ENCODE measurements at places on chromosomes 7 and 10.
A peak's percentile ranks its signal among the peaks of the same experiment; 100 is the strongest.

DNA sequence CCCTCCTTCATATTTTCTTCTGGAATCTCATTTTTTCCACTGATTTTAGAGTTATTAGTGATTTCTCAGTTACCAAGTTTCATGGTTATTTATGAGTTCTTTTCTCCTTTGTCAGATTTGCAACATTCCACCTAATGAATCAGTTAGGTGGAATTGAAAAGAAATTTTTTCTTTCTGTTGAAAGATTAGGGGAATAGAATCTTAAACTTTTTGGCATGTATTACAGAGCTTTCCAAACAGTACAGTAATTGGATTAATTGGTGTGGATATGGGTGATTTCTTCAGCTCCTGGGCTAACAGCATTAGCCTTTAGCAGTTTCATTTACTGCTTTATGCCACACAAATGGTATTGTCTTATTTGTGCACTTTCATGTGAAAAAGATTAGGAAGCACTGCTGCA, 17.0 kb downstream of the STAM start:
- DNase-seq, result no peak

DNA sequence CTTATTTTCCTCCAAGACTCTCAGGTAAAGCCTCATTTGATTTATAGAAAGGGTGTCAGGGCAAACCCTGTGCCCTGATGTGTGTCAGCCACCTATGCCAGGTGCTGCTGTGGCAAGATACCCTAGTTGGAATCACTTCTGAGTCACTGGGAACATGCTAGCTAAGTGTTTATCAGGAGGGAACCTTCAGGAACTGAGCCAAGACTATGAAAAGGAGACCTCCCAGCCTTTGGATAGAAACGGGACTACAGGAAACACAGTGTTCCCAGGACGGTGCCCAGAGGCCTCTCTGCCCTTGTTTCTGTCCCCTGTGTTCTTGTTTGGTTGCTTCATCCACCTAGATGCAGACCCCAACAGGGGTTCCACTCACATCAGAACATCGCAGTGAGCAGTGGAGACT, 28.5 kb downstream of the CNNM1 start:
- no peak for DNase-seq

DNA sequence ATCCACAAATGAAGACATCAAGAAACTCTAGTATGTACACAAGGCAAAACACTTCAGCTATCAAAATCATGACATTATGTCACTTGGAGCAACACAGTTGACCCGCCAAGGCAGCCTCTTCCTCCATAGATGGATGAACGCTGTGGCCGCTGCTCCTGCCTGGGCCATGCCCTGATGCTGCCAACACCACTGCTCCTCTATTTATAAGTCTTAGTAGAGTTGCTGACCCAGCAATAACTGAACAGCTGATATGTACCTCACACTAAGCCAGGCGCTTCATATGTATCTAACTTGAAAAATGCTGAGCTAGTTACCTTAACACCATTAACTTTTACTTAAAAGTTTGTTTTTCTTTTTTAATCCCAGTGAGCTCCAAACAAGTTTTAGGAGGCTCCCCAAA, 131.9 kb downstream of the LYZL1 start:
- no peak for DNase-seq

DNA sequence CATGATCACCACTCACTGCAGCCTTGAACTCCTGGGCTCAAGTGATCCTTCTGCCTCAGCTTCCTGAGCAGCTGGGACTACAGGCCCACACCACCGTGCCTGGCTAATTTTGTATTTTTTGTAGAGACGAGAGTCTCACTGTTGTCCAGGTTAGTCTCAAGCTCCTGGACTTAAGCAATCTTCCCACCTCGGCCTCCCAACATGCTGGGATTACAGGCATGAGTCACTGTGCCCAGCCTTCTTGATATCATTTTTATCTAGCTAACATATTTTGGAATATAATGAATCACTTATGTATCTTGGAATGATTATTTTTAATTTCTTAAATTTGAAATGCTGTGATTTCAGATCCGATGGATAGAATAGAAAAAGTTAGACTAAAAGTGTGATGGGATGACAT, 18.4 kb downstream of the ARL4A start:
- DNase-seq, result no peak

GRCh38 chr10:7811000-7811399, 7.3 kb upstream of the TAF3 start:
- no peak for DNase-seq

DNA sequence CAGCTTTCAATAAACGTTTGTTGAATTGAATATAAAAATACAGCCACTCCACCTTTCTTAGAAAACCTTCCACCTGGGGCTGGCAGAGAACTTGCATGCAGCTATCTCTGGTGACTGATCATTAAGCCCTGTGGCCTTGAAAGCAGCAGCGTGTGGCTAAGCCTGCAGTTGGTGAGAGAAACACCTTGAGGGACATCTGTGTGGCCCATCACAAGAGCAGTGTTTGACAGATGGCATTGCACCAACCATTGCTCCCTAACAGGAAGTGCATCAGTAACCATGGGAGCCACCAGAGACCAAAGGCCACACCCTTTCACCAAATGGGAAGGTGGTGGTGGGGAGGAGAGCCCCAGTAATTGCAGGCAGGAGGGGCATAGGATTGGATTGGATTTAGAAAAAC, 22.4 kb downstream of the RHOBTB1 start:
- DNase-seq, result peak; percentile 87

DNA sequence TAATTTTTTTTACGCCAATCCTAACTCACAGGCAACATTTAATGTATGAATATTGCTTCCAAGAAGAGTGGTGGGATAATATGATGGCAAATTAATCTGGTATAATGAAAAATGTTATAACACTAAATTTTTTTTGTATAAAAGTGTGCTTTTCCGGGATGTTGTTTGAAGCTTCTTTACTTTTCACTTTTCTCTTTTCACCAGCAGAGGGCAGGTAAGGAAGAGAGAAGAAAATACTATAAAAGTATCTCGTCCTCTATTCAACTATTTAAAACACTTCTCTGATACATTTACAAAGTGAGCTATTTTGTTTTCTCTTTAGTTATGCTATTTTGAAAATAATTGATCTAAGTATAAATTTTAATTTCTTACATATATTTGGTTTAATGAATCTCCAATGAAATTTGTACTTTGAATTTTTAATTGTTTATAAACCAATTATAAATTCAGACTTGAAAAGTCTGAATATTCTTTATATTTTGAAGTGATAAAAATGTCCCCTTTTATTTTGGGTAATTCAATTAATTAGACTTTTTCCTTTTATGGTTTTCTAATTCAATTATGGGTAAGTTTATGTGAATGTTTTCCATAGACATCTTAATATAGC, 20.7 kb upstream of the CFTR start:
- peak; percentile 11 for DNase-seq

DNA sequence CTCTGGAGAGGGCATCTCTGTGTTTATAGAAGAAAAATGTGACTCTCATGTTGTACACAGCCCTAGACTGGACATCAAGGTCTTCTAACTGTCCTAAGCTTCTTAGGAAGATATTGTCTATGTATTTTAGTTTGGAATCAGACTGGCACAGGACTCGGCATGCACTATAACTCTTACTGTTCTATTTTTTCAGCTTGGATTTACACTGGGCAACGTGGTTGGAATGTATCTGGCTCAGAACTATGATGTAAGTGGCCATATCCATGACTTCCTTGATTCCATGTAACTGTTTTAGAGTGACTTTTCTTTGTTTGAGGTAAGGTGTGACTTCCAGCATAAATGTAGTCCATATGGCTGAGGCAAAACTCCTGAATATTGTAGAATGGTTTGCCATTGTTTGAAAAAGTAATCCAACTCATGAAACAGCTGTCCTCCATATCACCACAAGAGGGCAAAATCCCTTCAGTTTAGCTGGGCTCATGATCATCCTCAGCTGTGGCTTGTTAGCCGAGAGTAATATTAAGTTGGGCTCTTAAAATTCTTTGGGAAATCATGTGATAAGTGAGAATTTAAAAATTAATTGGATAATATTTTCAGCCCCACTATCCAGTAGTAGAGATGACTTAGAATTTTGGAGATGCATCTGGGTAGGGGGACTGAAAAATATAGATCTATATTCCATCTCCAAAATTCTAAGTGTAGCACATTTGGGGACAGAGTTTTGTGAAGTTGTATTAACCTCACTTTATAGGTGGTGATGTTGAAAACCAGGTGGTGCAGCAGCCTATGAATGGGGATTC, 10.4 kb downstream of the STMP1 start:
- DNase-seq, result peak; percentile 50

DNA sequence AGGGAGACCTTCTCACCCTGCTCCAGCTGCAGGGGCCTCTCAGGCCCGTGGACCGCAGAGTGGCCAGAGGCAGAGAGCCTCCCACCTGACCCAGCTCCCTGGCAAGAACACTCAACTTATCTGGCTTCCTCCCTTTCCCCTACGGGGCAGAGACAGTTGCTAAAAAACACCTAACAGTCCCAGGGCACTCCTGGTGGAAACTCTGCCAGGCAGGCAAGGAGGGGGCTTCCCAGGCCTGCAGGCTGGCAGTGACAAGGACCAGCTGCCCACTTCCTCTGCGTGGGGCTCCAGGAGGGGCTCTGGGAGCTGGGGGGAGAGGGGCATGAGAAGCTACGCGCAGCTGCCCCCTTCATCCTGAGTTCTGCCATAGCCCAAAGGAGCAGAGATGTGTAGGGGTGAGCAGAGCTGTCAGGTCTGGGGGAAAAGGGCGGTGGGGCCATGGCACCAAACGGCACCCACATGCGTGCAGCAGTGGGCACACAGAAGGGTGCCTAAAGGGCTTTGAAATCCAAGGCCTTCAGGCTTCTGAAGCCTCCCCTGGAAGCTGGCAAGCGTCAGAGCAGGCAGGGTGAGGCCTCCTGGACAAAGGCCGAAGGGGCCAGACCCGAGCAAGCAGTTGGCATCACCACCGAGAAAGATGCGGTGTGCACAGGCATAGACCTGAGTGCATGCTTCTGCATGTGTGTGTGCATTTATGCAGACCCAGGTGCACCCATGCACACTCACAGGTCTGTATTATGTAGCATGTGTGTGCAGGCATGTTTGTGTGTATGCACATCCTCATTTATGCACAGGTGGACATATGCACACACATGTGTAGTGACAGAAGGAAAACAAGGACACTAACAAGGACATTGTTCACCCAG, 14.4 kb downstream of the SPOCK2 start:
- DNase-seq, result no peak

DNA sequence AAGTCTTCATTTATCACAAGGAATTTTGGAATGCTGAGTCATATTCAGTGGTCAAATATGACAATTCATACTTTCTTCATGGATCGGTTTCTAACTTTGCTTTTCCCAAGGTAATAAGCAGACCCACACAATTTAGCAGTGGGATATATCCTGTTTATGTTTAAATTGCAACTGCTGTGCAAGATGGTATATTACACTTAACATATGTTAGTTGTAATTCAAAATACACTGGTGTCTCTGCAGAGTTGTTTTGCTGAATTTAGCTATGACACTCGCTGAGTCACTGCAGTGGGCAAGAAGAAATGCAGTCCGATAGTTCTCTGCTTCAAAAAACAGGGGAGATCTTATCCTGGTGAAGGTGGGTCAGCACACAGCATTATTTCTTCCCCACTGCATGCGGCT, 194.8 kb upstream of the PTN start:
- DNase-seq, result no peak

DNA sequence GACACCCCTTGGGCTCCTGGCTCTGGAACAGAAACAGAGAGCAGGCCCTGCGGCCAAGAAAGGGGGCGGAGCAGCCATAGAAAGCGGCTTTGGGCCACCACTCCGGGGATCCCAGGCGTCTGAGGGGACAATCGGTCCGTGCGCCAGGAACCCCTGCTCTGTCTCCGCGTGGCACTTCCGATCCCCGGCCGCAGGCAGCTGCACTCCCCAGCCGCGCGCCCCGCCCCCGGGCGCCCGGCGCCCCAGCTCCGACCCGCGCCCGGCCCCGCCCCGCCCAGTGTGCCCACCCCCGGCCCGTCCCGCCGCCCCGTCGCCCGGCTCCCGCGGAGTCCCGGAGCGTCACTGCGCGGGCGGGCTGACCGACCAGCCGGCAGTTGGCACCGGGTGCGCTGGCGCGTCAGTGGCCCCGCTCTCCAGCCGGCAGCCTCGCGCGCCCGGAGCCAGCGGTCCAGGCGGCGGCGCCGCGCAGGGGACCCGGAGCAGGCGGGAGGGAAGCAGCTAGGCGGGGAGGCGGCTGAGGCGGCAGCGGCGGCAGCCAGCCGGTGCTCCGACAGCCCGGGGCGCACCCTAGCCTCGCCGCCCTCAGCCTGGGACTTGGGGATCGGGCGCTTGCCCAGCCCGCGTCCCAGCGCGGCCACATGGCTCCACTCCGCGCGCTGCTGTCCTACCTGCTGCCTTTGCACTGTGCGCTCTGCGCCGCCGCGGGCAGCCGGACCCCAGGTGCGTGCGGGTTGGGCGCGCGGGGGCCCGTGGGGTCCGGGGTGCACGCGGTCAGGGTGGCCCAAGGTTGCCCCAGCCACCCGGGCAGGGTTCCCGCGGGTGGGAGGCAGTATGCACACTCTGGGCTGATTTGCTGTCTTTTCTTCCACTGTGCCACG, at the start of gene ADAMTS14:
Gene ADAMTS14 (plus strand): TSS at position 342 of the 878 bp plus-strand sequence. CDS start 297 bp downstream, at position 639.
- DNase-seq, result peak; percentile 29

GRCh38 chr10:116765648-116766081, 23.3 kb upstream of the HSPA12A start:
- DNase-seq, result no peak

DNA sequence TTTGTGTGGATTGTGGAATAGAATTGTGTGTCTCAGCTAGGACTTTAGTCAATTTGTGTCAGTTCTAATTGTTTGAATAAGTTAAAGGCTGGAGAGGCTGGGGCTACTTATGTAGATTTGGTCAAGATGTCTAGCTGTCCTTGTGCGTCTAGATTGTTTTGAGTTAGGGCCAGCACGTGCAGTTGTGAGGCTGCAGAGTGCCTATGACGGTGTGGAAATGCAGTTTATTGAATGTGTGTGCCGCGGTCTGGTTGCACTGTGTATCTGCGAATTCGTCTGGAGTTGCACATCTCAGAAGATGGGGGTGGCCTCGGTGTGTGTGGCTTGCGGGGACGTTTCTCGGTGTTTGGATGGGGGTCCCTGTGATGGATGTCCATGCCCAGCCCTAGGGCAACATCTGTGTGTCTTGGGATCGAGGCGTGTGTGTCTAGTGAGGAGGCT, 10.2 kb downstream of the EMX2 start:
- no peak for DNase-seq
